G401 (cell line): ENCODE measurements at places on chromosomes 4 and X. TPM values are rescaled to one million over a fixed set of nuclear protein-coding genes. Genes with fewer than 3 reads are reported as not detected.

GRCh38 chr4:169885893-169886292 is 128.1 kb upstream of the HPF1 start:
- DNase-seq: no peak

The GUCY1A1 gene
- total RNA-seq: 25.7 and 29.0 TPM in 2 replicates

The LSM6 gene
- total RNA-seq: 54.7 and 106 TPM in 2 replicates

DNA sequence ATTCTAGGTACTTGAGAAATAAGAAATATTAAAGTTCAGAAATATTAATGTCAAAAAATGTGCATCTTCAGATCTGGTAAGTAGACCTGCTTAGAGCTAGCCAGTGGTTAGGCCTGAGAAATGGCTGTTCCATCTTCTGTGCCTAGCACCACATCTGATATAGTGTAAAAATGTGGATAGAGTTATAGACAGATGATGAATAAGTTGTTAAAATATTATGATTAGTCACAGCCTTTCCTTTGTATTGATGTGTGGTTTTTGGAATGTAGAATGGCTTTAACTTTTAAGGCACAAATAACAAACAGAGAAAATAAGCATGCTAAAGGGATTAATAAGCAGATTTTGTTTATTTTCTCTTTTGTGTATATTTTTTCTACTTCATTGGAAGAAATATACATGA is 133.5 kb upstream of the NUDT6 start:
- DNase-seq: no peak

GRCh38 chr4:166460769-166461550 is 587.9 kb downstream of the TLL1 start:
- no peak for DNase-seq

- DNase-seq: no peak
Observed at GRCh38 chr4:111957997-111958396, 187.3 kb upstream of the FAM241A start.

The RENBP gene
- 7.1 and 8.4 TPM in 2 replicates for total RNA-seq

GRCh38 chr4:11397146-11397545 is 31.5 kb downstream of the HS3ST1 start:
- no peak for DNase-seq

The TRIM60 gene
- total RNA-seq: not detected in 2 replicates

- DNase-seq: no peak
Observed at GRCh38 chrX:100658941-100659381, 15.0 kb downstream of the SRPX2 start.

DNA sequence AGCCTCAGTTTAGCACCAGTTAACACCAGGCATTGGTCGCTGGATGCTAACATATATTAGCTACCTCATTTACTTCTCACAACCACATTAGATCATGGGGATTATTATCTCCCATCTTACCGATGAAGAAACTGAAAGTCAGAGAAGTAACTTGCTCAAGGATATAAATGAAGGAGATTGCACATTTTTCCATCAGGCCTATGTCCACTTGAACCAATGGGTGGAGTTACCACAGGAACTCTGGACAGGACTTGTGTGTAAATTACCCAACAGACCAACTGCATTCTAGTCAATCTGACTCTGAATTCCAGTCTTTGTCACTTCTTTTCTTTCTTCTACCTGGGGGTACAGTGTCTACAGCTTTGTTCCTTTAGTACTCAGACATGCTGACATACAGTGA is 1.8 kb downstream of the LNX1 start:
- DNase-seq: no peak

GRCh38 chrX:129614481-129615255 is 40.1 kb downstream of the APLN start:
- no peak for DNase-seq

DNA sequence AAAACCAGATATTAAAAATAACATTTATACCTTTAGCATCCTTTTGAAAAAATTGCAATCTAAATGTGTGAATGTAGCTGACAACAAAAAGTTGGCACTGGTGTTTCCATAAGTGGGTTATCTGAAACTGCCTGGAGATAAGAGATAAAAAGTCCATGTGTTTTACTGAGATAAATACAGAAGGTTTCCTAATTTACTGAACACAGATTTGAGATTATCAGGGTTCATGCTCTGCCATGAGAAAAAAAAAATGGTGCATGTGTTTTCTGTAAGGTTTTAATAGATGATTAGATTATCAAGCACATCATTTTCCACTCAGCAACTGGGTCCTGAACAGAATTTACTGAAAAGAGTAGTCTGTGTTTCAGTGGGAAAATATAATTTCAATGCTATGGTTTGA is 326.2 kb upstream of the SLIT2 start:
- no peak for DNase-seq

GRCh38 chrX:117645639-117646038 is 471.0 kb downstream of the KLHL13 start:
- DNase-seq: no peak

DNA sequence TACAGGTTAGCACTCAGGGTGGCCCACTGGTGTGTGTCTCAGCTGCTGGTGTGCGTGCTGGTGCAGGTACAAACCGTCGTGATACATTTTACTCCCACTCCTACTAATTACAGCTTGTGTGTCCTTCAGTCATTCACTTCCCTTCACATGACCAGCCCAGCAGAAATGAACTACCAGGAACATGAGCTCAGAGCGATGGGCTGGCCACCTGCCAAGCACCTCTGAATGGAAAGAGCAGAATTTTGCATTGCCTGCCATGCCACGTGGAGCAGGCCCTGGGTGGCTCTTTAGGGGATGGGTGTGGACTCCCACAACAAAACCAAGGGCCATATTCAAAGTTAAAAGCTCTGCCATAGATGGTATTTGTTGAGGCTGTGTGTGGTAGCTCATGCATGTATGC is 58.9 kb upstream of the PGM2 start:
- DNase-seq: no peak

The FGFBP2 gene
- total RNA-seq: not detected in 2 replicates

The ADAMTS3 gene
- 2.2 and 7.0 TPM in 2 replicates for total RNA-seq

DNA sequence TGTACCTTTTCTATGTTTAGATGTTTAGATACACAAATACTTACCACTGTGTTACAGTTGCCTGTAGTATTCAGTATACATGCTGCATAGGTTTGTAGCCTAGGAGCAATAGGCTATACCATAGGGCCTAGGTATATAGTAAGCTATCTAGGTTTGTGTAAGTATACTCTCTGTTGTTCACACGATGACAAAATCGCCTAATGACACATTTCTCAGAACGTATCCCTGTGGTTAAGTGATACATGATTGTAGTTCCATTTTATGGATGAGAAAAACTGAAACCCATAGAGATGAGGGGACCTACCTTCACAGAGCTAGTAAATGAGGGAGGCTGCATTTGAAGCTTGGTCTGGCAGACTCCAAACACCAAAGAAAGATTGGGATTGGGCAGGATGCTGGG is 79.4 kb upstream of the EFNB1 start:
- no peak for DNase-seq

The SUPT20HL2 gene
- total RNA-seq: not detected in 2 replicates

DNA sequence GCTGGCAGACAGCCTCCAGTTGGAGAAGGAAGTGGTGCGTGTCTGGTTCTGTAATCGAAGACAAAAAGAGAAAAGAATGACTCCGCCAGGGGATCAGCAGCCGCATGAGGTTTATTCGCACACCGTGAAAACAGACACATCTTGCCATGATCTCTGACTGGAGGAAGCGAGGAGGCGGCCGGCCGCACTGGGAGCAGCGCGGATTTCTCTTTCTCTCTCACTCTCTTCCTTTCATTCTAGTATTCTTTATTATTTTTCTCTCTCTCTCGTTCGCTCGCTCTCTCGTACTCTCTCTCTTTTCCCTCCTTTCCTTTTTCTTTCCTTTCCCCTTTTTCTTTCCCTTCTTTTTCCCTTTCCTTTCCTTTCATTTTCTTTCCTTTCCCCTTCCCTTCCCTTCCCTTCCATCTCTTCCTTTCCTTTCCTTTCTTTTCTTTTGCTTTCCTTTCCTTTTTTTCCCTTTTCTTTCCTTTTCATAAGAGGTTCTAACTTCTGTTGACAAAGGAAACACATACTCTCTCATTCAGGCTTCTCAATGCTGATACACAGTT is 1.2 kb downstream of the POU3F4 start:
- DNase-seq: no peak

The TSPAN7 gene
- total RNA-seq: not detected in 2 replicates

The AGTR2 gene
- not detected in 2 replicates for total RNA-seq

DNA sequence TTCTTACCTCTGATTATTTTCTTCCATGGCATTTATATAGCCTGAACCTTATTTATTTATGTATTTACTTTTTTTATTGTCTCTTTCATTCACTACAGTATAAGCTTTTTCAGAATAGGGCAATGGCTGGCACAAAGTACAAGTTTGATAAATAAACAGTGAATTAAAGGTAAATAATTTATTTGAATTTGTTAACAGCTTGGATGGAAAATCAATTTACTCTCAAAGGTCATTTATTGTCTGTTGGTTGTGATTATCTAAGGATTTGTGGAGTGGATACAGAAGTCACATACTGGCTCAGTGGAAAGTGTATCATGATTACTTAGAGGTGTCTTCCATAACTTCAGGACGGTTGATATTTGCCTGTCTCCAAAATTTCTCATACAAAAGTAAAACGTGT is 2472.9 kb downstream of the PCDH7 start:
- DNase-seq: no peak

The LIAS gene
- 28.8 and 34.7 TPM in 2 replicates for total RNA-seq

DNA sequence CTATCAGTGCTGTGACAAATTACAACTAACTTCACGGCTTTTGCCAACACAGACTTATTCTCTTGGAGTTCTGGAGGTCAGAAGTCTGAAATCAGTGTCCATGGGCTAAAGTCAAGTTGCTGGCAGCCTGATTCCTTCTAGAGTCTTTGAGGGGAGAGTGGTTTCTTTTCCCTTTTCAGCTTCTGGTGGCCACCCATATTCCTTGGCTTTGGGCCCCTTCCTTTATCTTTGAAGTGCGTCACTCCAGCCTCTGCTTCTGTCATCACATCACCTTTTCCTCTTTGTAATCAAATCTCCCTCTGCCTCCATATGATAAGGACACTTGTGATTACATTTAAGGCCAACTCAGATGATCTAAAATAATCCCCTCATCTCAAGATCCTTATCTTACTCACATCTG is 9.0 kb downstream of the FAM114A1 start:
- DNase-seq: no peak

The UGT2B11 gene
- not detected in 2 replicates for total RNA-seq

DNA sequence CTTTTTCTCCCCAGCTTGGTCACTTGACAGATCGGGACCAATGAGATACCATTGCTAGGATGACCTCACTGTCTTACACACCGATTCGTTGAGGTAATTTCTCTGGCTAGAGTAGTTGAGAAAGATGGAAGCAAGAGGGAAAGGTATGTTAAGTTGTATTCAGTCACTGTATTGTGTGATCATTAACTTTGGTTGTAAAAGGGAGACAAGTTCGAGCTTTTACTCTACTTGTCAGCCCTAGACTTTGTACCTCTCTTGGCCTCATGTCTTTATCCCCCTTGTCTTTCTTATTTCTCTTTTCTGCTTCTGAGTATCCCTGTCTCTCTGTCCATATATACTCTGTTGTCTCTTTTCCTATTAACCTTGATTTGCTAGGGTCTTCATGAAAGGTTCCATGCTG is 15.5 kb downstream of the FMR1 start:
- DNase-seq: no peak

The EPGN gene
- not detected in 2 replicates for total RNA-seq

DNA sequence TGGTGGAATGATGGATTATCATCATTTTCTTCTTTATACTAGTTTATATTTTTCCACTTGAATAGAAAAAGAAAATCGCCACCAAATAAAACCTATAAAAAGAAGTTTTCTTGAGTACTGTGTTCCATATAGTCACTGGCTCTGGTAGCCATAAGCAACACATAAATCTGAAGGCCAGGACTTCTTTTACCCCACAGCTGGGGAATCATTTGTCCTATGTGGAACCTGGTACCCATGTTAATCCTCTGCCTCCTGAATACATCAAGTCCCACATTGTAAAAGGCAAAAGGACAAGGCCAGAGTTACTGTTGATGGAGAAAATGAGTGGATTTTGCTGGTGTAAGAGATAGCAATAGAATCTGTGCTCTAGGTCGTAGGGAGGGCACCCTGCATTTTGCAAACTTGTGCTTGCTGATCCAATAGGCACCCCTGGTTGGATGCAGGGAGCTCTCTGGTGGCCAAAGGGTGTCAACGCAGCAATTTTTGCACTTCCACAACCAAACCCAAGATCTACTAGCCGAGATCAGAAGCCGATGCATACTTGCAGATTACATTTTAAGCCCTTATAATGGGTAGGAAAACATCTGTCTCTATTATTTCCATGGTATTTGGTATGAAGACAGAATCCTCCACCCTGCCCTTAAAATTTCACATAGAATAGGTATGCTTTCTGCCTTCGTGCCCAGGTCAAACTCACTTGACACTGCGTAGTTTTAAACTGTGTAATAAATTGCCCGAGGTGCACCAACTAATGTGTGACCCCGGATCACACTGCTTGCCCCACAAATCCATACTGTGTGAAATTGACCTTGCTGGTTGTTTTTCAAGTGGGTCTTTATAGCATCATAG is 146.2 kb upstream of the SCML1 start:
- DNase-seq: peak; percentile 66

The MAGEC2 gene
- total RNA-seq: not detected in 2 replicates

The BST1 gene
- 0.80 TPM in 1 of 2 replicates, not detected in the other for total RNA-seq

- no peak for DNase-seq
Observed at GRCh38 chr4:3498901-3499510, 33.2 kb downstream of the LRPAP1 start.

DNA sequence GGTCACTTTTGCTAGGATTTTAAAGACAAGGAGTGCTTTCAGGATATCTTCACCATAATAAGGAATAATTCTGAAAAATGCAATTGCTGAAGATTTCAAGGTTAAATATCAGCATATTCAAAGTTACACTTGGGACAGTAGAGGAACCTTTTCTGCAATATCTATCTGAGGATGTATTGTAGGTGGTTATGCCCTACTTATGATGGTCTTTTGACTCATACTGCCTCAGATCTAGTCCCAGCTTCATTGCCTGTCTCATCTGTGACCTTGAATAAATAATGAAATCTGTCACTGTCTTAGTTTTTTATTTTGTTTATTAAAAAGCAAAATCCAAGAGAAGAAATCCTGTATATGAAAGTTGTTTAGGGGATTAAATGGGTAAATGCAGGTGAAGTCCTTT is 2.9 kb downstream of the BANK1 start:
- no peak for DNase-seq

DNA sequence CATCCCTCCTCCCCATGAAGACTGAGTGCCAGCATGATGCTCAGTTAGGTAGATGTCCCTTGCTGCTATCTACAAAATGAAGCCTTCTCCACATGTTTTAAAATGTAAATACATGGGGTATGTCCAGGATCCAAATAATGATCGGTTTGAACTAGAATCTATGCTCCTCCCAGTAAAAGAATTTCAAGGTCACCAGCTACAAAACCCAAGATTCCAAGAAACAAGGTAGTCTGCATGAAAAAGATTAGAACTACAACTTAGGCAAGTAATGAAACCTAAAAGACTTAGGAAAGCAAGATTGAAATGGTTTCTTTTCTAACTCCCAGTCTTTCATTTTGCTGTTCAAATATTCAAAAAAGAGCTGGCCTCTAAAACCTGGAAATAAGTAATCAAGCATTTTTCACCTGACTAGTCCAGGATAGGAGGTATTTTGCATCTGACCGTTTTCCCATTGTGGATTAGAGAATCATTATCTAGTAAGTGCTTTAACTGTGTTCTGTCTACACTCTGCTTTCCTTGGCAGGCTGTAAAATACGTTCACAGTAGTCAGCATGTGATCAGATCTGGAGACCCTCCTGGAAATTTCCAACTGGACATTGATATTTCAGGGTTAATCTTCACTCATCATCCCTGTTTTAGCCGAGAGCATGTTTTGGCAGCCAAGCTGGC is 57.4 kb downstream of the CC2D2A start:
- no peak for DNase-seq

The SHOX gene
- total RNA-seq: not detected in 2 replicates

- DNase-seq: no peak
Observed at GRCh38 chr4:3683744-3684421, 82.3 kb upstream of the ADRA2C start.

GRCh38 chrX:101078716-101079598 is at the start of gene TMEM35A:
Gene TMEM35A (plus strand): TSS chrX:101078879. CDS start chrX:101079003, 124 bp downstream.
- peak; percentile 87 for DNase-seq
